ENCODE measurements at places on chromosomes 2 and 18.

DNA sequence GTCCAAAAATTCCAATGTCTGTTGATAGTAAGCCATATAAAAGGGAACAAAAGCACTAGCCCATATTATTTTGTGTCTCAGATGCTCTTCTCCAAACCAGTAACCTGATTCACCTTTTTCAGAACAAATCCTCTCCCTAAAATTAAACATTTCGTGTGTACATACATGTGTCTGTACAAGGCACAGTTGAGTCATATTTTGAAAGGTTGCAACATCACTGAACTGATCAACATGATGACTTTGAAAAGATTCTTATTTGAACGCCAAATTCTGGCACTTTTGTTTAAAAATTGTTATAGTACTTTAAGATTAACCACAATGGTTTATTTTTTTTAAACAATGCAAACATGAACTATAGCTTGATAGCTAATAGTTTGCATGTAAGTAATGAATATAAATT is 102.5 kb downstream of the RIT2 start:
- DNase-seq = no peak

GRCh38 chr2:64267699-64268098 is 123.5 kb upstream of the PELI1 start:
- no peak for DNase-seq

DNA sequence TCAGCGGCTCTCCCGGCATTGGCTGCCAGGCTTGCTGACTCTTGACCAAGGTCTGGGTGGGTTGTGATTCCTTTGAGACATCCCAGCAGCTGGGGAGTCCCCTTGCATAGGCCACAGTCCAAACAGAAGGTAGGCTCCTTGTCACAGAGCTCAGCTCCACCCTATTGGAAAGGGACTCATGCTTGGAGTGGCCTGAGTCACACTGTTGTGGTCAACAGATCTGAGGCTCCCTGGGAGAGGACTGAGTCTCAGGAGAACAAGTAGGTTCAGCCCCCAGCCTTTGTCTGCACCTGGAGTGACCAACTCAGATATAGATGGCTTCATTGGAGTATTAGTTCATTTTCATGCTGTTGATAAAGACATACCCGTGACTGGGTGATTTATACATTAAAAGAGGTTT is 32.1 kb upstream of the SH3BP4 start:
- DNase-seq = no peak

DNA sequence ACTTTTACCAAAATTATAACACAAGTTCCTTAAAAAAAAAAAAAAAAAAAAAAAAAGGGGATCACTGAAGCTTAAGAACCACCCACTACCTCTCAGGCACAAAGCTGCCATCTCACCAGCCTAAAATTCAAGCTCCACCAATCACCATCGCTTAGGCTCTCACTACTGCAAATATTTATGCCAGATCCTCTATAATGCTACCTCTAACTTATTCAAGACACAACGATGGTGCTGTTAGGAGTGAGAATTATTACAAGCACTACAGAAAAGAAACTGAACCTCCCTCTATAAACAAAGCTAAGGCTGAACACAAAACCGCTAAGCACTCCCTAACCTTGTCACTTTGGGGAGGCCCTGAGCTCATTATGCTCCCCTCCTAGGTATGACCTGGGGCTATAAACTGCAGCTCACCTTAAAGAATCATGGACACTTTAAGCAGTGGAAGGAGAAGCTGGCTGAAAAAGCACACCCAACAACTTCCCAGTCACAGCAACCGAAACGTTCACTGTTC is 3.6 kb downstream of the FZD5 start:
- no peak for DNase-seq

GRCh38 chr18:32049393-32050171 is 31.0 kb downstream of the RNF125 start:
- no peak for DNase-seq

GRCh38 chr2:200809506-200810251 is 2.0 kb upstream of the BZW1 start:
- no peak for DNase-seq

- DNase-seq = no peak
Measured at GRCh38 chr18:26342646-26343045, 116.4 kb downstream of the TAF4B start.

GRCh38 chr18:60503199-60503598 is 130.6 kb upstream of the MC4R start:
- DNase-seq = no peak

DNA sequence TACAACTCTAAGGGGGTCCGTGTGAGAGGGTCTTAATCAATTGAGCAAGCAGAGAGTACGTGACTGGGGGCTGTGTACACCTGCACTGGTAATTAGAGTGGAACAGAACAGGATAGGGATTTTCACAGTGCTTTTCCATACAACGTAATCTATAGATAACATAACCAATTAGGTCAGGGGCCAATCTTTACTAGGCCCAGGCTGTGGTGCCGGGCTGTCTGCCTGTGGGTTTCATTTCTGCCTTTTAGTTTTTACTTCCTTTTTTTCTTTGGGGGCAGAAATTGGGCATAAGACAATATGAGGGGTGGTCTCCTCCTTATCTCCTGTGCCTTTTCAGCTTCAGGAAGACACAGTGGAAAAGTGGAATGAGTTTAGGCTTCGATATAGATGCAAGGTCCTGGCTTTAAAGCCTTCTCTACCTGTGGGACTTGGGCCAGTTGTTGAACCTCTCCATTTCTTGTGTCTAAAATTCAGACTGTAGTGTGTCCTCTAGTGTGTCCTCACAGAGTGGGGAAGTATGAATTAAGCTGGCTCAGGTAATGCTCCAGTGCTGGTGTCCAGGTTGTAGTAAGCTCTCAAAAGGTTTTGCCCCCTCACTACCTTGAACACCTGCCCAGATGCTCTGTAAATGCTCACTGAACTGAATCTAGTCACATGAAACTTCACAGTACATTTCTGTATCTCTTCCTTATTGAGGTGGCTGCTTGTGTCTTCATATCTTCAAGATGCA is 422.8 kb downstream of the SETBP1 start:
- DNase-seq = no peak

- no peak for DNase-seq
Measured at GRCh38 chr2:151520976-151521375, 111.3 kb downstream of the RIF1 start.

- DNase-seq = no peak
Measured at GRCh38 chr2:68997401-68997800, 15.6 kb upstream of the ANTXR1 start.

GRCh38 chr2:241627675-241628074 is 9.3 kb downstream of the THAP4 start:
- DNase-seq = no peak

GRCh38 chr2:150832686-150833085 is 345.2 kb upstream of the RND3 start:
- DNase-seq = no peak

DNA sequence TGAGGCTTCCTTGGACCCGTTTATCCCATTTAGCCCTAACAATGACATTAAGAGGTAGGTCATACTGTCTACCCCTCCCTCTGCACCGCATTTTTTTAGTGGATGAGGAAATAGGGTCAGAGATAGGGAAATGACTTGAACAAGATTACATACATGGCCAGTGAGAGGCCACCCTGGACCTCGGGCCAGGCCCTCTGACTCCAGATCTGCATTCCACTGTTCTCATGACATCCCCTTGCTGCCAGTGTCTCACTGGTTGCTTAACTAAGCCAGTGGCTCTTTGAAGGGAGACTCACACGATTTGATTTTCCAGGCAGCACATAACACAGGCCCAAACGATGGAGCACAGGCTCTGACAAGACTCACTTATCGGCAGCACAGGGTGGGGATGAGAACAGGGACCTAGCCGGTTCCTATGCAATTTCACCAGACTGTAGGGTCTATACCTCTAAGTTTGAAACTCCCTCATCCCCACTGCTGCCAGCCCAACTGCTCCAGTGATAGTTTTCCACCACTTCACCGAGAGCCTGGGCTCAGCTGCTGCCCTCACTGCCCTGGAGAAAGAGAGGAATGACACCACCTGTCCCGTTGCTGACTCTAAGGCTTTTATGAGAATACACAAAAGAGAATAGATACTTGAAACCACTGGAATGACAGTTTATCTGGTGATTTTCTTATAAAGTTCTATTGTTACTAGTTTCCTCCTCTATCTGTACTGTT is 82.5 kb downstream of the TMEM247 start:
- DNase-seq = no peak

DNA sequence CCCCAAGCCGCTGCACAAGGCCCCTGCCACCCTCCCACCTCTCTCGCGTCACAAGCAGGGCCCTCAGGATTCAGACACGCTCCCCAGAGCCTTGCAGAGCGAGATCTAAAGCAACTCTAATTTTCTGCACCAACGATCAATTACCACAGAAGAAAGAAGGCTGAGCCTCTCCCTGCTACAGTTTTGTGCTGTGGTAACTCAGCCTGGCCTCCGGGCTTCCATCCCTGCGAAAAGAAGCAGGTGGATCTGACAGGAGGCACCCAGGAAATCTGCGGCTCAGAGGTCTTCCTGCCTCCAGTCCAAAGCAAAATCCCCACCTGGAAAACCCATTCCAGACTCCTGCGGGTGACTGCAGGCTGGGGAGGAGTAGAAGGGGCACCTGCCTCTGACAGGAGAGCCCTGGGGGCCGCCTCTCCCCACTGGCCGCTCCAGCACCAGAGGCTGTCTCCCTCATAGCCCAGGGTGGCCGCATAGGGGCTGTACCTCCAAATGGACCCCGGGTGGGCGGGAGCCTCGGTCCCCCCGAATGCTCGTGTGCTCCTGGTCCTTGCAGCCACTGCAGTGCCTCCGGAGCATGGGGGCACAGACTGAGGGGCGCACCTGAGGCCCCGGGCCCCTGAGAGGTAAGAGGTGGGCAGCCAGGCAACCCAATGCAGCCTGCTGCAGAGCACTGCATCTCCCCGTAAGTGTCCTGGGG is 31.0 kb downstream of the PXDN start:
- no peak for DNase-seq

DNA sequence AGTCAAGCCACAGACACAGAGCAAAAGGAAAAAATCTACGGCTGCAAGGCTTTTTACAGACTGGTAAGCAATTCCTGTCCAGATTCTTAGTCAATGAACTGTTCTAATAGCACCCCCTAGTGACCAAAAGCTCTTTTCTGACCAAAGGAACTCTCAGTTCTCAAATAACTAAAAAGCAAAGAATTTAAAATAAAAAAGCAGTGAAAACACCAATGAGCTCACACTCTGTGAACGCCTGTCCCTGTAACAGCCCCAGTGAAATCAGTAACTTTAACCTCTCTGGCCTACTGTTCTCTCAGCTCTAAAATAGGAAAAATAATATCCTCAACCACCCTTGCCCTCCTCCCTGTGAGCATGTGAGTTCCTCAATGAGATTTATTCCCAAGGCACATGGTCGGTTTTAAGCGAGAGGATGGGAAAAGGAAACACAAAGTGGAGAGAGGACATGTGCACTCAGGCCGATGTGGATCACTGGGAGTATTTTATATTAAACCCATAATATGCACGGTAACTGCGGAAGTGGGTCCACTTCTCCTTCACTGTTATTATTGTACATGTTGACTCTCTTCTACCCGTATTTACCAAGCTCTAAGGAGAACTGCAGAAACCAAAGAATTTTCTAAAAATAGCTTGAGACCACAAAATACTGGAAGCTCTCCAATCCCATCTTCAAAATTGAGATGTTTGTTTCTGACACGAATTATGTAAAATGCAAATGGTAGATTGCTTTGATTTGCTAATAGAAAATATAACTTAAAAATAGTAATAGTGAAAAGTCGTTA is 128.5 kb downstream of the STK39 start:
- DNase-seq = no peak

DNA sequence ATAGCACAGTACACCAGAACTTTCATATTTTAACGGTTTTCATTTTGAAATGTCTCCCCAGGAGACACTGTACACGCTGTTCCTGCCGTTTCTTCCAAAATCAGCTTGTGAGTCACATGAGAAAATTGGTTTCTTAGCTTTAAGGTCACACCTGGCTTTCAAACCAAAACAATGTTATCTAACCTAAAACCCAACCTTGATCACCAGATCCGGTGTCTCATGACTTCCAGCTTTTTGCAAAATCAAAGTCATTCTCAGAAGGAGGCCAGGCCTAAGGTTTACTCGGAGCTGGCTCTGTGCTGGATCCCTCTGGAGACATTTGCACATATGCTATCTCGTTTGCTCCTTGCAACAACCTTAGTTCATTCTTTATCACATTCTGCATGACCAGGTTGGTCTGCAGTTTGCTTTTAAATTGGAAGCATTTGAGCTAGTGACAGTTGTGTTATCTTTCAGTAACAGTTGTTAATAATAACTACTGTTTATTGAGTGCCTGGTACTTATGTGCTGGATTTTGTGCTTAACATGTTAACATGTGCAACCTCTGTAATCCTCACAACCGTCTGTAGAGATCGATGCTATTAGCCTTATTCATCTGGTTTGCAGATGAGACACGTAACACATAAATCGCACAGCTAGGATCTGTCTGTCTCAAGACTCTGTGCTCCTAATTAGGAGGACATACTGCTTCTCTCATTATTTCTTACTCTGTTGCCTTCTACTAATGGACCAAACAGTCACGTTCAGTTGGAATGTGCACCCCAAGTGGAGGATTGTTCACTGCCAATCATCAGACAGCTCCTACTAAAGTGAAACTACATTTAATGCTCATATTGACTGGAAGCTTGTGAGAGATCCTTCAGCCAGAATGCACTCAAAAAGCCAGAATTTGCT is 105.5 kb downstream of the RNF144A start:
- DNase-seq = no peak

DNA sequence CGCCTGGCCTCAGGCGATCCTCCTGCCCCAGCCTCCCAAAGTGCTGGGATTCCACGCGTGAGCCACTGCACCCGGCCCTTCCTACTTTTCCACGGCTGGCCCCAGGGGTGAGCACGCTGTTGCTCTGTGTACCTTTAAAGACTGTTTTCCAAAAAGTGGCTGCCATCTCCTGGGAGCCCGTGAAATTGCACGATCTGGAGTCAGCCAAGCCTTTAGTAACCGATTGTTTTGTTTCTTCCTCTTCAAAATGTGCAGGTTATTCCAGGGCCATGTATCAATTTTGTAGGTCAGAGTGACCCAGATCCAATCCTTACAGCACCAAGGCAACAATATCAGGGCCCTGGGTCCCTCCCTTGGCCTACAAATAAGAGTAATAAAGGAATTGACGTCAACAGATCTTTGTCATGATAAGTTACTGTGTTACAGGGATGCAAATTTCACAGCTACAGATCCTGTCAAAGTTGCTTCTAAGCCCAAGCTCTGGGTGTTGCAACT is 135.6 kb upstream of the ZNF236 start:
- peak; percentile 46 for DNase-seq

Measured in HuH-7.5 (cell line).